NCI-H187 treated with DMSO at 0.1 percent for 48 hours (cell line): ENCODE measurements at places on chromosomes 3 and 15.

DNA sequence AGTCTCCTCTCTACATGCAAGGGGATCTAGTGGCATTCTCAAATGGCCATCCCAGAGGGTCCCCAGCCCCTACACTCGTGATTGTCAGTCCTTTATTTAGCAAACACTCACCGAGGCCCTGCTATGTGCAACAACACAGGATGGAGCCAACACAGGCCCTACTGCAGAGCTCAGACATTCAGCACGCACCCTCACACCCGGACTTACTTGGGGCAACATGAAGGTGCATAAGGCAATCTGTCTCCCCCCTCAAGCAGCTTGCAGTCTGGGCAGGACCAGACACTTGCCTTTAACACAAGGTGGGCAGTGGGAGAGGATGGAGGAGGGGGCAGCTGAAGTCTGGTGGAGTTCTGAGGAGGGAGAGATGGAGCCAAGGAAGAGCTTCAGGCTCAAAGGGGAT, 258.4 kb downstream of the XXYLT1 start:
- DNase-seq, result no peak

DNA sequence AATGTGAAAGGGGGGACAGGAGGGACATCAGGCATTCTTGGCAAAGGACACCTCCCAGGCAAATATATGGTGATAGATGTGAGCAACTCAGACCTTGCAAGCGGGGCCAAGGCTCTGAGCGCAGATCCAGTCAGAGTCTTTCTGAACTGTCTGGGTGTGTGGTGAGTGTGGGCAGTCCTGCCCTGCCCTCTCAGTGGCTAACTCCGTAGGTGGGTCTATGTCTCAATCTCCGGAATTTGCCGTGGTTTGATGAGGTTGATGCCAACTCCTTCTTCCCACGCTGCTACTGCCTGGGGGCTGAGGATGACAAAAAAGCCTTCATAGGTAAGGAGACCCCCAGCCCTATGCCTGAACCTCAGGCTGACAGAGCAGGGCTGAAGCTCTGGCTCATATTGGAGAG, 7.4 kb downstream of the TTLL3 start:
- no peak for DNase-seq

DNA sequence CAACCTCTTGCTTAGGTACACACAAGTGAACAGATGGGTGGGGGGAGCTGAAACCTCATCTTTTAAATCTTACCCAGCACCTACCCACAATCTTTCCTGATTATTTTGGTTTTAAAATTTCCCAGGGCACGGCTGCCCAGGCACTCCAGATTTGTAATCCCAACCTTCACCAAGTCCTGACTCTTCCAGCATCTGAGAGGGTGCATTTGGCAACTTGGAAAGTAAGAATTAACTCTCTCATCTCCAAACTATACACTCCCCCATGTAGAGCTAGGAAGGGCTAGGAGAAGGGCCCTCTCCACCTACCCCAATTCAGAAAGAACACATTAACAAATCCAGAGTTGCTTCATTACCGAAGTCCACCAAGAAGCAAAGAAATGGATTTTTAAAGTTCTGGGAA, 41.7 kb upstream of the PRICKLE2 start:
- DNase-seq, result no peak

DNA sequence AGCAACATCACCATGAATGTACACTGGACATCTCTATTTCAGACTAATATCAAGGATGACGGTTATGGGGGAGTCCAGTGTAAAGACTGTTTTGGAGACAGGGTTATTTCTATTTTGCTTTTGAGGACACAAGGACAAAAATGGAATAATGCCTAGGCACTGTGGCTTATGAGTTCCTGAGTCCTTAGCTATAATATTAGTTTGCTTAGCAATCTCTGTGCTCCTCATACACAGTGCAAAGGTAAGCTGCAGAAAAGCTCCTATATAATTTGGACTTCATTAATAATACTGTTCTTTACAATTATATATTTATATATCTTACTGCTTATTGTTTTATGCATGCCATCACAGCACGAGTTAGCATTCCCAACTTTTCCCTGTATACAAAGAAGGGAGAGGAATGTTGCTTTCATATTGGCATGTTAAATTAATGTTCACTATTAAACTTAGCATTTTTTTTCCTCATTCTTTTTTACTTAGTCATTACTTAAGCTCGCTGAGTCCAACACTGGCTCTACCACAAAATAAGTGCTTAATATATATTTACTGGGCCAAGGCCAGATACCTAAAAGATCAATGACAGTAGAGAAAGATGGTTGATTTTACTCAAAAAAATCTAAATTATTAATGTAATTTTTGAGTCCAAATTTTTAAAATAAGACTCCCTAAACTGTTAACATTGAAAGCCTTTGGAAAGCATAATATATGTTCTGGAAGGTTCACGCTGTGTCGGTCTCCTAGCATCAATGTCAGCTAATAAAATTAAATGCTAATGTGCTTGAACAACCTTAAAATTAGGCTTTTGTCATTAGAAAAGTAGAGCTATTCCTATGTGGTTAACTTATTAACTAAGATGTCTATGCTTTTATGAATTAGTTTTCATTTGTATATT, 13.8 kb downstream of the THBS1 start:
- DNase-seq, result no peak

DNA sequence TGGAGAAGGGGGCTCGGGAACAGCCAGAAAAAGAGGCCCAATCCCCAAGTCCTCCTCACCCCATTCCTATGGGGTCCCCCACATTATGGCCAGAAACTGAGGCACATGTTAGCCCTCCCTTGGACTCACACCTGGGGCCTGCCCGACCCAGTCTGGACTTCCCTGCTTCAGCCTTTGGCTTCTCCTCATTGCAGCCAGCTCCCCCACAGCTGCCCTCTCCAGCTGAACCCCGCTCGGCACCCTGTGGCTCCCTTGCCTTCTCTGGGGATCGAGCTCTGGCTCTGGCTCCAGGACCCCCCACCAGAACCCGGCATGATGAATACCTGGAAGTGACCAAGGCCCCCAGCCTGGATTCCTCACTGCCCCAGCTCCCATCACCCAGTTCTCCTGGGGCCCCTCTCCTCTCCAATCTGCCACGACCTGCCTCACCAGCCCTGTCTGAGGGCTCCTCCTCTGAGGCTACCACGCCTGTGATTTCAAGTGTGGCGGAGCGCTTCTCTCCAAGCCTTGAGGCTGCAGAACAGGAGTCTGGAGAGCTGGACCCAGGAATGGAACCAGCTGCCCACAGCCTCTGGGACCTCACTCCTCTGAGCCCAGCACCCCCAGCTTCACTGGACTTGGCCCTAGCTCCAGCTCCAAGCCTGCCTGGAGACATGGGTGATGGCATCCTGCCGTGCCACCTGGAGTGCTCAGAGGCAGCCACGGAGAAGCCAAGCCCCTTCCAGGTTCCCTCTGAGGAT, 10.6 kb downstream of the MAP1A start:
- no peak for DNase-seq

DNA sequence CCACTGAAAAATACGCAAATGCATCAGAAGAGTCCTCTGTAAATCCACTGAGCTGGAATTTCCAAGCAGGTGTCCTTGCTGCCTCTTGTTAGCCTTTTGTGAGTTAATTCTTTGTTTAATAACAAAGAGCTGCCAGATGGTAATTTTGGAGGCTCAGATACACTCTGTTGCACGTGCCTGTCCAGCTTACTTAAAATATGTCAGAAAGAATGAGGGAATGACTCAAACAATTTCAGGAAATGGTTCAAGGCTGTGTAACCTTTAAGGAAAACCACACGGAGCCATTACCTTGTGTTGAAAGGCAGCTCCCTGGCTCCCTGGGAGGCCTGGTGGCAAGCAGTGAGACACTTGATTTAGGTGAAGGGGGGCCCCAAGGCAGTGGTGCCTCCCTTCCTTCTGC, 302.2 kb upstream of the CTDSPL start:
- no peak for DNase-seq

- no peak for DNase-seq
These were observed 10.3 kb downstream of the TM4SF1 start for GRCh38 chr3:149366941-149367840.

DNA sequence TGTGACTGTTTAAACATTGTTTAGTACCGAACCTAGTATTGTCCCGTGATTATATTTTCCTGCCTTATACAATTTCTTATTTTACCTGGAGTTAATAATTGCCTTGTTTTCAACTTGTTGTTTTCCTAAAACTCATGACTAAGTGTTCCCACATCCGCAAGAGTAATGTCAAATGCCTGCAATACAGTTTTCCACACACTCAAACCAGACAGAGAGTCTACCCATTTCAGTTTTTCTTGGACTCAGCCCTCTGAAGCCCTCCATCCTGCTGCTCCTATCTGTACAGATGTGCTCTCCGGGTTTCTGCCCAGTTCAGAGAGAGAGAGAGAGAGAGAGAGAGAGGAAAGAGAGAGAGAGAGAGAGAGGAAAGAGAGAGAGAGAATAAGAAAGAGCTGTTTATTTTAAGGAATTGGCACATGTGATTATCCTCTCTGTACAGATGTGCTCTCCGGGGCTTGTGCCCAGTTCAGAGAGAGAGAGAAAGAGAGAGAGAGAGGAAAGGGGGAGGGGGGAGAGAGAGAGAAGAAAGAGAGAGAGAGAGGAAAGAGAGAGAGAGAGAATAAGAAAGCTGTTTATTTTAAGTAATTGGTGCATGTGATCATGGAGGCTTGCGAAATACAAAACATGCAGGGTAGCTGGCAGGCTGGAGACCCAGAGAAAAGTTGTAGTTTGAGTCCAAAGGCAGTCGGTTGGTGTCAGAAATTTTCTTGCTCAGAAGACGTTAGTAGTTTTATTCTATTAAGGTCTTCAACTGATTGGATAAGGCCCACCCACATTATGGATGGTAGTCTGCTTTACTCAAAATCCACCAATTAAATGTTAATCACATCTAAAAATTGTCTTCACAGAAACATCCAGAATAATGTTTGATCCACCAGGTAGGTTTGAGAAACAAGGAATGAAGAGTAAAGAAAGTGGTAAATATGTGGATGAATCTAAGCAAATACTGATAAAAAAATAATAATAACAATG, 104.1 kb upstream of the GOLGA8J start:
- DNase-seq, result no peak

DNA sequence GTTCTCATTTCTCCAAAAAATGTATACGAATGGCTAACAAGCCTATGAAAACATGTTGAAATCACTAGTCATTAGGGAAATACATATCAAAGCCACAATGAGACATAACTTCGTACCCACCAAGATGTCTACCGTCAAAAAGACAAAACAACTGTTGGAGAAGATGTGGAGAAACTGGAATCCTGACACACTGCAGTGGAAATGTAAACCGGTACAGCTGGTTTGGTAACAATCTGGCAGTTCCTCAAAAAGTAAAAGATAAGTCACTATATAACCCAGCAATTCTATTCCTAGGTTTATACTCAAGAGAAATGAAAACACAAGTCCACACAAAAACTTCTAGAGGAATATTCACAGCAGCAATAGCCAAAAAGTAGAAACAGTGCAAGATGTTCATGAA, 7.0 kb downstream of the SCAPER start:
- DNase-seq, result no peak

DNA sequence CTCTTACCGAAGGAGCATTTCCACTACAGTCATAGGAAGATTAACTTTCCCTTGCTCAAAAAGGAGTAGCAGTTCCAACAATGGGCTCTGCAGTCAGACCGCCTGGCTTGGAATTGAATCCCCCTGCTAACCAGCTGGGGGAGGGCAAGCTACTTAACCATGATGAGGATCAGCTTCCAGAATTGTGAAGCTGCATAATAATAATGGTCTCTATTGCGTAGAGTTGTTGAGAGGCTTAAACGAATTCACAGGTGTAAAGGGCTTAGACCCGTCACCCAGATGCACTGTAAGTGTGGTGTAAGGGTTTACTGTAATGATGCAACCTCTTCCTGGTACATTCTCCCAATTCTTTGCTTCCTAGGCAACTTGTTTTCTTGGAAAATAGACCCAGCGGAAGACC, 185.2 kb upstream of the RGMA start:
- no peak for DNase-seq

DNA sequence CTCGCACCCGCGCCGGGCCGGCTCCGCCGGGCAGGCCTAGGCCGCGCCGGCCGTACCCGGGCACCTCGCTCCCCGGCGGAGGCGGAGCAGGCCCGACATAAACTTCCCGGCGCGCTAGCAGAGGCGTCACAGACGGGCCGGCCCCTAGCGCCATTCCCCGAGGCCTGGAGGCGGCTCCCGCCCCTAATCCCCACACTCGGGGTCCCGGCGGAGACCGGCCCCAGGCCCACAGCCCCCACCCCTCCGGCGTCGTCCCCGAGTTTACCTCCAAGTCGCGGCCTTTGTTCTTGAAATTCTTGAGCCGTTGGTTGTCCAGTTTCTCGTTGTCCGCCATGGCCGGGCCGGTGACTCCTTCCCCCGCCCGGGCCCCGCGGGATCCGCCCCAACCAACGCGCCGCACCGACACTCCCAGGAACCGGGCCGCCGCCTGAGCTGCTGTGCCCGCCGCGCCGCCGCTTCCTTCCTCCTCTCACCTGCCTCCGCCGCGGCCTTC, 376 bp downstream of the KPNA4 start:
- no peak for DNase-seq

DNA sequence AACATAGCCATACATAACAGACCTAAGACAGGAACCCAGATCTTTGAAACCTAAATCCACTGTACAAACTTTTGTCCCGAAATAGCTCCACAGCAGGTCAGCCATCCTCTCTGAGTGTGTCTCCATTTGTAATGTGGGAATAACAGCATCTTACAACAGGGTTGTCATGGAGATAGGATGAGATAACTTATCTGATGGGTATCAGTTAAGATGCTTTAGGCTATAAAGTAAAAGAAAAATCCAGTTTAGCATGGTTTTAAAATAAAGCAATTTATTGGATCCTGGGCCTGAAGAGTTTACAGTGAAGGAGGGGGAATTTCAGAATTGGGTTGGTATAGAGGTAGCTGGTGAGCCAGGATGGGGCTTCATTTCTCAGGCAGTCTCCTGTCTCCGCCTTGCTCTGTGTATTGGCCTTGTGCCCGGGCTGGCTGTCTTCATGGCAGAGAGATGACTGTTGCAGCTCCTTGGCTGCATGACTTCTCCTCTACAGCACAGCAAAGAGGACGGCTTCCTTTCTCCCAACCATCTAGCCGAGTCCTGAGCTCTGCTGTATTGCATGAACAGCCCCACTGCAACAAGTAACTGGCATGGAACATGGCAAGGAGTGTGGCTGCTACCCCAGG, 131.9 kb upstream of the PROK2 start:
- no peak for DNase-seq

DNA sequence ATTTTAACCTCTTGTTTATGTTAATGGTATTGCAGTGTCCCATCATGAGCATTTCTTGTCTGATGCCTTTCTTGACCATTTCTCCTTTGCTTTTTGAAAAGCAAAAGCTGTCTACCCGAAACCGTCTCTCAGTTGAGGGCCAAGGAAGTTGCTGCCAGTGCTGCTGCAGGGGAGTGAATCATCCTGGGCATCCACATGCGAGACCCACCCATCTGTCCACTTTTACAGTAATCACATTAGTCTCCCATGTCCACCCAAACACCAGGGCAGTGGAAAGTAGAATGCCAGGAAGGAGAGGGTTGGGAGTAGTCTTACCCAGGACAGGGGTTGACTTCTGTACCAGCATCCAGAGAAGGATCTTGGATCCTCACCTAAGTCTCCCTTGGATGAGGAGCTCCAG, 48.6 kb upstream of the TEX264 start:
- DNase-seq, result no peak

DNA sequence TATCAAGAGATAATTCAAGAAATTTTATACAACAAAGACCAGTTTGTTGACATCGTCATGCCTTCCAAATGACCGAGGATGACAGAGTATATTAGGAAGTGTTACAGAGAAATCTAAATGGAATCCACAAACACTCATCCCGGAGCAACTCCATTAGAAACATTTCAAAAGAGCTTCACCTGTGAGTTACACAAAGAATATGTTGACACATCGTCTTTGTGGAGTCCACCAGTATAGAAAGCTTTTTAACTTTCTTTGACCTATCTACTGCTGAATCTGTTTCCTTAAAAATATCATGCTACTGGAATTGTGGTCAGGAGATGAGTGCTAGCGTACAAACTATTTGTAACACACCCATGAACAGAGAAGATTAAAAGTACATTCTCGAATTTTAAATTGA, 130.4 kb downstream of the SUCLG2 start:
- DNase-seq, result no peak
